GM23338 (cell line): ENCODE measurements at places on chromosomes 4 and X.

DNA sequence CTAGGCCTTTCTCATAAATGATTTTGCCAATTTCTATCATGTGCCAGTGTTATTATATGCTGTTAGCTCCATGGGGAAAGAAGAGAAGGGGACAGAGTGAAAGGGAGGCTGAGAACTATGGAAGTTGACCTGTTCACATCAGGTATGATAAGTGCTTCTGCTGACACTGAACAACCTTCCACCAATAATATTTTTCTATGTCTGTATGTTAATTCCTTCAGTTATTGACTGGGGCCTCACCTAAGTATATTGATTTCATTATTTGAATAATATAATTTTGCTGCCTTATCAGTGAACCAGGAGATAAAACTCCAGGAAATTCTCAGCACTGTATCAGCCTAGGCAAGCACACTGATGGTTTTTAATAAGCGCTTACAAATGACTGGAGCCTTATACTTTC, 262.8 kb downstream of the SNCA start:
- no peak for DNase-seq

- DNase-seq = no peak
These were observed 128.1 kb downstream of the KDM6A start for GRCh38 chrX:45001048-45001447.

DNA sequence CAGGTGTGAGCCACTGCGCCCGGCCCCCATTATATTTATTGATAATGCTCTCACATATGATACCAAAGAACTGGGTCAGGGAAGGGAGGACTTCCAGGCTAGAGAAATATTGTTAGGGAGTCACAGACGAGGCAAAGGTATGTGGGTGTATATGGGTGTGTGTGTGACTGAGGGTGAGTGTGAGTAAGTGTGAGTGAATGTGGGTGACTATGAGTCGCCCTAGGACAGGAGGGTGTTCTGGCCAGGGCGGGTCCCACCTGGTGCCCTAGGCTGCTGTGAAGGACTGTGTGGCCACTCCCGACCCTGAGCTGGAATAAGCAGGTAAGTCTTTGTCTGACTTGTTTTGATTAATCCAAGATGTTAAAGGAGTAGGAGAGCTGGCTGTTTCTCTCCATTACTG, 34.4 kb downstream of the RWDD4 start:
- DNase-seq = no peak

DNA sequence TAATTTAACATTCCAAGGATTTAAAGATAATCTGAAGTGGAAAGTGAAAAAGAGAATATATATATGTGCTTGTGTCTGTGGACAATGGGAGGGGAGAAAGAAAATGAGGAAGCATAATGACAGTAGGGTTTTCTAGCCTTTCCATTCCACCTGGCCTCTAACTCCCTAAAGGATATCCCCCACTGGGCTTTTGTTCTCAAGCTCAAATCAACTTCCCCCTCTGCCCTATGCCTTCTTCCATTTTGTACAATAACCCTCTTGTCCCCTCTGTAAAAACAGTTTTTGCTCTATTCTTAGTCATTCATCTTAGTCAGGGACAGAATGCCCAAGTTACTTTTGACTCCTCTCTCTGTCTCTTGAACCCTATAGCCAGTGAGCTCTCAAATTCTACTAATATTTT, 23.6 kb downstream of the ANTXR2 start:
- peak; percentile 82 for DNase-seq

DNA sequence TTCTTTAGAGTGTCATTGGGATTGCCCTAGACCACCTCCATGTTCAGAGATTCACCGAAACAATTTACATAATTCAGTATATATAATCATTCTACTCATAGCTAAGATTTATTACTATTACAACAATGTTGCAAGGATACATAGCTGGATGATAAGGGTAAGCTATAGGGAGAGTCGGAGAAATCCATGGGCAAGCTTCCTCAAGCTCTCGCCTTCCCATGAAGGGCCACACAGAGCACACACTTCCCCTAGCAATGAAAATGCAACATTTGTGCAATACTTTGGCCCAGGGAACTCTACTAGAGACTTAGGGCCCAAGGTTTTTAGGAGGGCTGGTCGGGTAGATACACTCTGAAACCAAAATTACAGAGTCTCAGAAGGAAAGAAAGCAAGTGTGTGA, 49.7 kb upstream of the ABCG2 start:
- DNase-seq = no peak

DNA sequence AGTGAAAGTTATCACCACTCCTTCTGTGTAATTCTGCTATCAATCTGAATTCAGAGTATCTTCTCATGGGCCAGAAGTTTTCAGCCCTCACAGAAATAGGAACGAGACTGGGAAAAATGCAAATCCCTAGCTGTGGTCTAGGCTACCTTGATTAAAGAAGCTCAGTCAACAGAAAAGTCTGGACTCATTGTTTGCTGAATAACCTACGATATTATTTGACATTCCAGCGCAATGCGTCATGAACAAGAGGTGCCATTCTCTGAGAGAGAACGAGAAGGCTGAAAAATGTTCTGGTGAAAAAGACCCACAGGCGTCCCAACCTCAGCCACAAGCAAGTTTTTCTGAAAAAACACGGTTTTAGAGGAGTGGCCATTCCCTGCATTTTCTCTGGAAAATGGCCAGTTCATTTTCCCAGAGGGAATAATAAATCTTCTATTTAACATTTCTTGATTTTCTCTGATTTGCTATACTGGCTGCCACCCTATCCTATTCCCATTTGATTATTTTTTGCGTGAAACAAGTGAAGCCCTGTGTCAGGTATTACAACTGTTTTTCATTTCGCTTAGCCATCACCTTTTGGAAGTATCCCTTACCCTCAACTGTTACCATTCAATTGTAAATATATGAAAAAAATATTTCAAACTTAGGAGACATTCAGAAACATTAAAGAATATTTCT, 1117.6 kb upstream of the PRKX start:
- DNase-seq = no peak

DNA sequence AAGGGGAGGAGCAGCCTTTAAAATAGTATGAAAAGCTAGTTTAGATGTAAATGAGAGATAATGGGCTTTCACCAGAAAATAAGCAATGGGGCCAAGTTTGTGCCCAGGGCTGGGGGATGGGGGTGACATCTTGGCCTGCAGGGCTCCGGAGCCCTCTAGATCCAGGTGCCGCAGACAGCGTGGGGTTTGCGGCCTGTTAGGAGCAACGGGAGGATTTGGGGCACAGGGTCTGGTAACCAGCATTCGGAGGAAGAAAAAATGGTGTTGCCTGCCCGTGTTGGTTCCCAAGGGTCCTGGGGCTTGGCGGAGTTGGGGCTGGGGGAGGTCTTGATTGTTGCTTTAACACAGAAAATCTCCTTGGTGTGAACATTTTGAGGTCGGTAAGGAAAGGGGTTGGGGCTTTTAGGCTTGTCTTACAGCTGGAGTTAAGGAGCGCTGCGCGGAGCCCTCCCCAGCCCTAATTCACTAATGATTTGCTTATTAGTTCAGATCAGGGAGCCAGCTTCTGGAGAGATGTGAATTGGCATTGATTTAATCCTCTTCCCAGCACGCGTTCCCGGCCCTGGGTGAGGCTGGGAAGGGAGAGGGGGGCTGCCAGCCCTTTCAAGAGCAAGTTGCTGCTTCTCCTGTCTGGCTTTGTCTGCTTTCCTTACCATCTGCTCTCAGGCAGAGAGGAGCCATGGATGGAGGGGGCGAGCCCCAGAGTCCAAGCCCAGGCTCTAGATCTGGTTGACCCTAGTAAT, 443.4 kb downstream of the BCOR start:
- DNase-seq = peak; percentile 46

DNA sequence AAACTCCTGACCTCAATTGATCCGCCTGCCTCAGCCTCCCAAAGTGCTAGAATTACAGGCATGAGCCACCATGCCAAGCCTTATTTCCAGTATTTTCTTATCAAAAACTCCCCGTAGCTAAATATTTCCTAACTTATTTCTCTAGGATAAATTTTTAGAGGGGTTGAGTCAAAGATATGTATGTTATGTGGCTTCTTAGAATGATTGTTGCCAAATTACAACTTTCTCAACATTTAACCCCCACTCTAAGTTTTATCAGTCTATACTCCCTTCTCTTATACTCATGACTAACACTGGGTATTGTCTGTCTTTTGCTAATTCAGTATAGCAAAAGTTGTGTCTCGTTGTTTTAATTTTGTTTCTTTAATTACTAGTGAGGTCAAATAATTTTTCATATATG, 187.7 kb upstream of the LNX1 start:
- no peak for DNase-seq

DNA sequence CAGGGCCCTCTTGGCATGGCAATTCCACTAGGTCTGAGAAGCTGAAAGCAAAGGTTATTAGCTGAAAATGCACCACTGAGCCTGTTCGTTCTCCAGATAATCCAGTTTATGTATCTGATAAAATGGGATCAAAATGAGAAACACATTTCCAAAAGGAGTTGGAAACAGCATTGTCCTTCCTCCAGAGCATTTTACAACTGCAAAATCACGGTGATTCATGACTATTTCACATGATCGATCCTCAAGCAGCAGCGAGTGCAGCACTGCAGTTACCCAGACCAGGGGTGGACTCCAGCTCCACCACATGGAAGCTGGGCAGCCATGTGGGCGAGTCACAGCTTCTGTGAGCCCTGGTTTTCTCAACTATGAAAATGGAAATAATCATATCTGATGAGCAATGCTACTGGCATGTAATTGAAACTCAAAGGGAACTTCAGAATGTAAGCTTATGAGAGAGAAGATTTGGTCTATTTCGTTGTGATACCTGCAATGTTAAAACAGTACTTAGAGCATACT, 78.7 kb upstream of the MSX1 start:
- no peak for DNase-seq

- DNase-seq = no peak
These were observed 2.7 kb downstream of the SLC7A11 start for GRCh38 chr4:138239491-138239890.

GRCh38 chr4:183905081-183905592, at the start of gene STOX2:
TSS of gene STOX2 (plus strand) at chr4:183905307. CDS start at chr4:183906791, 1,484 bp downstream.
- peak; percentile 86 for DNase-seq

DNA sequence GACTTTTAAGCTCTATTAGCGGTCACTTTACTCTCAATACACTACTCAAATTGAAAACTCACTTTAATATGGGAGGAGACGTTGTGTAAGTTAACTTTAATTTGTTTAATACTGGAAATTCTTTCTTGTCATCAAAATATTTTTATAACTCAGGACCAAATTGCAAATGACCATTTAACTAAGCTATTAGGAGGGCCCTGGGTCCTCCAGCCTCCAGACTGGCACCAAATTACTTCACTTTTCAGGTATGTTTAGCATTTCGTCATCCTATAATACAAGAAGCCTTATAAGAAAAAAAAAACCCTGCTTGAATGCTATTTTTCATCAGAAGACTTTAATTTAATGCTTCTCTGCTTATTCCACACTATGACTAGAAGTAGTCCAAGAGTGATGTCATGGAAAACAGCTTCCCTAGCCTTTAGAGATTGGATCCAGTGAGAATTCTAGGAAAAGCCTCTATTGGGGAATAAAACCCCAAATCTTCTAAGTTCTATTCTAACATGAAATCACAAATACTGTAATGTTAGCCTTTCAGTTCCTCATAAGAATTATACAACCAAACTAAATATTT, 6.6 kb downstream of the KLHL15 start:
- no peak for DNase-seq

DNA sequence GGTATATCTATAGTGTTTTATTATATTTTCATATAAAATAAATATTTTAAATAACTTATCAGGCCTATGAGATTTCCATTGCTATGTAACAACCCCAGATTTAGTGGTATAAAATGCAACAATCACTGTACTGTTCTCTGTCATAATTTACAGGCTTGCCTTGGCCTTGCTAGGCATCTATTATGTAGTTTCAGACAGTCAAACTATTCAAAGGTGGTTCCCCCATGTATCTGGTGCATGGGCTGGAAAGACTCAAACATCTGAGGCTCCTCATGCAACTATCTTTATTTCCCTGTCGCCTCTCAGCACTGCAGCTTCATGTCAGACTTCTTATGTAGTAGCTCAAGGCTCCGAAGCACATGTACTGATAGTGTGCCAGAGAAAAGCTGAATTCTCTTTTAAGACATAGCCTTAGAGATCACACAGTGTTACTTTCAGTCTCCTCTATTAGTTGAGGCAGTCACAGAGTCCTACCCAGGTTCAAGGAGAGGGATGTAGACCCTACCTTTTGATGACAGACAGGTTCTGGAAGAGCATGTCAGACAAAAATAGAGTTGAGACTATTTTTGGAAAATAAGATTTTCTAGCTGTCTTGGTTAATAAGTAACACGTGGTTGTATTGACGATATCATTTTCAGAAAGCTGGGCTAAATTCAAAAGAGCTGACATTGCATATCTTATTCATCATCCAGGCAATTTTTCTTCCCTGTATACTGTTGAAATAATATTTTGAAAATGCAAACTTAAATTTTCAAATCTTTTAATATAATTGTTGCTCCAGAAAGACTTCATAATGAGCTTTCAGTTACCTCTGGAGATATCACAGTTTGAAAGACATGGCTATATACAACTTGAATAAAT, 19.4 kb downstream of the MTTP start:
- no peak for DNase-seq

GRCh38 chr4:122117743-122118142, 34.4 kb upstream of the BLTP1 start:
- no peak for DNase-seq

DNA sequence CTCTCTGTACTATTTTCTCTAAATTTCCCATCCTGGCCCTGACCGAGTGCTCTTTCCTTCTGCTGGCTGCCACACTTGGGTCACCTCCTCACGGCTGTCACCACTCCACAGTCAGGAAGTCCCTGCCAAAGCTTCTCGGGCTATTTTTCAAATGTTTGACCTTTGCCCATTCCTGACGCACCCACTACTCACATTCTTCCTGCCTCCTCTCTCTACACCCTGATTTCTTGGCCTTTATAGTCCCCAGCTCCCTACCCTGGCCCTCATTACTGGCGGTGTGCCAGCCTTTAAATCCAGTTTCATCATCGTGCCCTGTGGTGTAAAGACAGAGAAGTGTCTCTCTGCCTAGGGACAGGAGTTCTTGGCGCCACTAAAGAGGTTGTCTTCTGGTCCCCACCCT, 46.4 kb upstream of the GATB start:
- DNase-seq = no peak

DNA sequence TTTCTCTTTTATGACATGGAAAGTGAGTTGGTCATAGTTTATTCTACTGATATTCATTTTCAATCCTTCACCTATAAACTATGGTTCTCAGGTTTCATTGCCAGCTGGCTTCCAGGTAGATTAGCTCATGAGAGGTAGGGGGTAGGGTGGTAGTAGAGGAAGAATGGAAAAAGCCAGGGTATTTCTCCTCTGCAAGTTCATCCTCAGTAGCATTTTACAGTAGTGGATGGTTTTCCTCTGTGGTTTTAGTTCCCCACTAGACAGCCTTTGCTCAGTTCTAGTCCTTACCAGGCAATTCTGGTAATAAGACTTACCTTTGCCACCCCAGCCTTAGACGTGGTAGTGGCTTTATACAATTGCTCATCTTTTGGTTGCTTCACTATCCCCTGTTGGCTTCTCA, 8.9 kb upstream of the NAA11 start:
- no peak for DNase-seq

DNA sequence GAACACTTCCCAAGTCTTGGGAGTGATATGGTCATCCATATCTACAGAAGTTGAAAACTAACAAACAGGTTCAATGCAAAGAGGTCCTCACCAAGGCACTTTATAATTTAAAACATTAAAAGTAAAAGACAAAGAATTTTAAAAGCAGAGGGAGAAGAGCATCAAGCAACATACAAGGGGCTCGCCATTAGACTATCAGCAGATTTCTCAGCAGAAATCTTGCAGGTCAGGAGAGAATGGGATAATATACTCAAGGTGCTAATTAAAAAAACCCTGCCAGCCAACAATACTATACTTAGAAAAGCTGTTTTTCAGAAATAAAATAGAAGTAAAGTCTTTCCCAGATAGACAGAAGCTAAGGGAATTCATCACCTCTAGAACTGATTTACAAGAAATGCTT, 121.2 kb downstream of the NEK1 start:
- no peak for DNase-seq
